ENCODE measurements at places on chromosomes 6 and 20.

DNA sequence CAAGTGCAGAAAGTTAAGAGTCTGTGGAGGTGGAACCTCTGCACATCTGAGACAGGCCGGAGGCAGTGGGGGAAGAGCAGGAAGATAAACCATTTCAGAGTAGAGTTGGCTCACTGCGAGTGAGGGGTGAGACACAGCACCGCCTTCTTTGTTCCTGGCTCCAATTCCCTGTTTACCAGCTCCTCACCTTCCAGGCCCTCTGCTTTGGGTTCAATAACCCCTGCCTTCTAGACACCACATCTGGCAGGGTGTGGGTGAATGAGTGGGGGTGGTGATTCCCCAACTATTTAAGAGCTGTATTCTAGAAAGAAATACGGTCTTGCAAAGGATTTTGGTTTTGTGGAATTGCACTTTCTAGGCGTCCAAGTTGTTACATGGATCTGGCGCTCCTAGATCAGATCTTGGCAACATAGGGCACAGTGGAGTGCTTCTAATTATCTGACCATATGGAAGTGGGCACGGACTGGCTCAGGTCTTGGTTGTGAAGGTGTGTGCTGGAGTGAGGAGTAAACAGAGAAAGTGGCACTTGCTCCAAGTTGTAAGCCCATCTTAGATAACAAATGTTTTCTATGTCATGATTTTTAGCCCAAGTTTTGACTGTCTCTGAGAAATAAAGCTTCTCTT lies 141.6 kb upstream of the NRN1 start:
- DNase-seq, result no peak

DNA sequence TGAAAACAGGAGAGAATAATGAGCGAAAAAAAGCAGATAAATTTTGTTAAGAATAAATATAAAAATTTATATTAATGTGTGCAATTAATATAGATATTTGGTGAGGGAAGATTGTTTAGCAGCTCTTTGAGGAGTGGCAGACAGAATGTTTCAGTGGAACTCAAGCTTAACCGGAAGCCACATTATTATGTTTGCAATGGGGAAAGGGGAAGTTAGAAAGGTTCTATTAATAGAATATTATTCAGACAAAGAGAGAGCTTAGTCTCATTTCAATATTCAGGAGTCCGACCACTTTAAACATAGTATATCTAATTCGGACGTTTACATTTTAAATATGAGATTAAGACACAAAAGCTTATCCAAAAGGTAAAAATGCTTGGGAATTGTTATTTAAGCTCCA lies 81.6 kb upstream of the KHDRBS2 start:
- no peak for DNase-seq

DNA sequence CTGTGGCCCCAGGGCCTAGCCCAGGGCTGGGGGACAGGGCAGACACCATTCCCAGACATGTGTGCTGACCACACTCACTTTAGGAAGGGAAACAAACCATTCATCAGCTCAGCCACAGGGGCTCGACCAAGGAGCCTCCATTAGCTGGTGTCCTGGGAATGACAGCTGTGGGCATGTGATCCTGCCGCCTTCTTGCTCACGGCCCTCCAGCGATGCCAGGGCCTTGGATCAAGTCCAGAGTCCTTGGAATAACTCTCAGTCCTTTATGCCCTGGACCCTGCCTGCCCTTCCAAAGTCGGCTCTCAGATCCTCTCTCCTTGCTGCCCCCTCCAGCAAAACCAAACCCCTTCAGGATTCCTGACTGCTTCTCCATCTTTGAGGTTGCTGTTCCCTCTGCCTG lies 165.0 kb upstream of the RNF24 start:
- no peak for DNase-seq

- no peak for DNase-seq
Observed at GRCh38 chr6:39425346-39426072, 103.0 kb upstream of the KCNK16 start.

DNA sequence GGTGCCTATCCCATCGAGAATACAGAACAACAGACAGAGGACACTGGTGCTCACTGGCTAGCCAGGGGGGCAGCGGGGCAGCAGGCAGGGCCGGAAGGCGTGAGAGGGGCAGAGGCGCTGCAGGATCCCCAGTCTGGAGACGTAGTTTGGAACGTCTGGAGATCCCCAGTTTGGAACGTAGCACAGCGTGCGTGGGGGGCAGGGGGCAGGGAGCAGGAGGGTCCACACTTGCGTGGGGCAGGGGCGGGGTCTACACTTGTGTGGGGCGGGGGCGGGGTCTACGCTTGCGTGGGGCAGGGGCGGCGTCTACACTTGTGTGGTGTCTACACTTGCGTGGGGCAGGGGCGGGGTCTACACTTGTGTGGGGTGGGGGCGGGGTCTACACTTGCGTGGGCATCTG lies 107.2 kb downstream of the DACT2 start:
- DNase-seq, result no peak

DNA sequence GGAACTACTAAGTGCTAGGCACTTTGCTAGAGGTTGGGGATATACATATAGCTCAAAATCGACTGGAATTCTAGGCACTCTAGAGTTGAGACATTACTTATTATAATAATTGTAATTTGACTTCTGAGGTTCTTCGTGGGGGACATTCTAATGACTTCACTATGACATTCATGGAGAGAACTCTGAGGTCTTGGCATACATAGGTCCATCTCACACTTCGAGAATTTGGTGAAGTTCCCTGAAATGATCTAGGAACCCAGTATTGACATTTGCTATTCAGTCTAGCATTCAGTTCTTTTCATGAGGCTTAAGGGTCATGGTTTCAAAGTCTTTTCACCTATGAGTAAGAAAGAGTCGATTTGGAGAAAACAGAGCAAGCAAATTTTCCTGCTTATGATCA lies 446.6 kb upstream of the JAG1 start:
- no peak for DNase-seq

DNA sequence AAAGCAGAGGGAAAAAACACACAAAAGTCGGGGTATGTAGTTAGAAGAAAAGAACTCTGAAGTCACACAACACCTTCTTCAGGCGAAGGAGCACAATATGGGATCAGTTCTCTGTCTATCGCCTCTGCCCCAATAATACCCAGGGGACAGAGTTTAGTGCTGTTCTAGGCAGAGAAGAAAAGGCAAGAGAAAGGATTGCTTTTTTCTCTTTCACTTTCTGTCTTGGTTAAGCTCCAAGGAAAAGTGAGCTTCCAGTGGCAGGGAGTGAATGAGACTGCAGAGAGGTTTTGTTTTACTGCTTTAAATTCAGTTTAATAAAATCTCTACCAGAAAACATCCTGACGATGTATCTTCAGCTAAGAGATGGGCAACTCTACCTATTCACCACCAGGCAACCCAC lies 86.6 kb upstream of the STXBP5 start:
- no peak for DNase-seq

DNA sequence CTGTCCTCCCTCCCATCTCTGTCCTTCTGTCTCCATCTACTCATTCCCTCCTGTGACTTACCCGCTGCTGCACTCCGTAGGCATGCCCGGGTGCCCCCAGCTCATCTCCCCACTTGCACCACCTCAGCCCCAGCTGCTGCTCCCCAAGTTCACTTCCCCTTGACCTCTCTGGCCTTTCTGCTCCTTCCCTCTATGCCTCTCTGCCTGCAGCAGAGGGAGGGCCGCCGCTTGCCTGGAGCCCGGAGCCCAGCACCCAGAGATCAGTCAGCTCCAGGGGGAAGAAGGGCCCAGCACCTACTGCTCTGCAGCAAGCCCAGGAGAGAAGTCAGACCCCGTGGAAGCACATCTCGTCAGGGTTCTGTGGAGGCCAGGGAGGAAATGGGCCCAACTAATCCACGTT lies 97.4 kb downstream of the LRFN2 start:
- no peak for DNase-seq

DNA sequence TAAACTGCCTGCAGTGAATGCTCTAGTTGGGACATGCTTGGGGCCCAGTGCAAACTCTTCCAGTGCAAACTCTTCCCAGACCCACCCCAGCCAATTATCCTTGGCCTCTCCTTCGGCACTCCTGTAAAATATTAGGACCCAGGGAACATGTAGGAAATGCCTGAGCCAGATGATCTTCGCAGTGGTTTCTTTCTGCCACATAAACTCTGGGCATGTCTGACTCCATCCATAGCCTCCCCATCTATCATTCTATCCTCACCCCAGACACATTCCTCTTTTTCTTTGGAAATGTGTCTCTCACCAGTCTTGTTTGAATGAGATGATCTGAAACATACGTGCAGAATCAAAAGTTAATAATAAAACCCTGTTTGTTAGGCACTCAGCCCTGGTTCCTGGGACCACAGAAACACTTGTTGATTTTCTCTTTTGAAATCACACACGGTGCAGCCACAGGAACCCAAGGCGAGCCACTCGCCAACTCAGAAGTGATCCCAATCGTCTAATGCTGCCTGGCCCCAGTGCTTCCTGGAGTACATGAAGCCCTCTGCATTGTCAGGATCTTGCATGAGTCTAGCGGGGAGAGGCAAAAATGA lies 108.9 kb upstream of the CST7 start:
- no peak for DNase-seq

GRCh38 chr20:46218656-46219055 lies 89.6 kb downstream of the CDH22 start:
- DNase-seq, result no peak

DNA sequence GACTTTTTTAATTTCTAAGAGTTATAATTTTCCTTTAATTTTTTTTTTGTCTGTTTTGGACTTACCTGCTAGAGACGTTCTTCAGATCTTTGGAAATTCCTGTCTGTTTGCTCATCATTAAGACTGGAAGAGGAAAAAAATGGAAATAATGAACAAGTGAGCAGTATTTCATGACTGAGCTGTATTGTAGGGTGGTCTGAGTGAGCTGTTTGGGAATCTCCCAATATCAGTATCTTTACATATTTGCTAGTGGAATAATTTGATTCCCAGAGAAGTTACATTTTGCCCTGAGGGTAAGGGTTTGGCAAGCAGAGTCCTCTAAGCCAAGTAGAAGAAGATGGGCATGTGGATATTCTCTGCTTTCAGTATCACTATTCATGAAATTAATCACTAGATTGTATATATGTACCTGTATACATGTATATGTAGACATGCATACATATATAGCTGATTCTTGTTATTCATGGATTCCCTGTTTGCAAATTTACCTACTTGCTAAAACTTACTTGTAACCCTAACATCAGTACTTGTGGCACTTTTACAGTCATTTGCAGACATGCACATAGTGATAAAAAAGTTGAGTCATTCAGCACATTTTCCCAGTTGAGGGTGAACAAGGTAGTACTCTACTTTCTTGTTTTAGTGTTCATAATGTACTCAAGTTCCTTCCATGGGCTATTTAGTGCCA lies 13.5 kb downstream of the ZC2HC1B start:
- DNase-seq, result no peak

DNA sequence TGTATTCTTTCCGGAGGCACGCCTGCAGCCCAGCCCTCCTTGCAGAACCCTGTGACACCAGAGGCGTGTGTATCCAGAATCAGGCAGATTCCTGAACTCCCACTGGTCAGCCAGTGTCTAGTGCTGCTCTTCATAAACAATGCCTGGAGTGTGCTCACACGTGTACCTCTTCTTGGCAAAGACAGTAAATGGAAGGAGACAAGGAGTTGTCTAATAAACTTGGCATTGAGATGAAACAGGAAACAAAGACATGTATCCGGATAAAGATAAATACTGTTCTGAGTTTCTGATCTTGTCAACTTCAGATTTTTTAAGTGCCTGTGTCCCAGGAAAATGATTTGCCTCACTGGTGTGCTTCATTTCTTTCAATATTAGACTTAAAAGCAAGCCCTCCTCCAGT lies 1.7 kb downstream of the RPS6KA2 start:
- DNase-seq, result no peak

GRCh38 chr20:58512808-58513552 lies 2.2 kb downstream of the APCDD1L start:
- DNase-seq, result no peak

DNA sequence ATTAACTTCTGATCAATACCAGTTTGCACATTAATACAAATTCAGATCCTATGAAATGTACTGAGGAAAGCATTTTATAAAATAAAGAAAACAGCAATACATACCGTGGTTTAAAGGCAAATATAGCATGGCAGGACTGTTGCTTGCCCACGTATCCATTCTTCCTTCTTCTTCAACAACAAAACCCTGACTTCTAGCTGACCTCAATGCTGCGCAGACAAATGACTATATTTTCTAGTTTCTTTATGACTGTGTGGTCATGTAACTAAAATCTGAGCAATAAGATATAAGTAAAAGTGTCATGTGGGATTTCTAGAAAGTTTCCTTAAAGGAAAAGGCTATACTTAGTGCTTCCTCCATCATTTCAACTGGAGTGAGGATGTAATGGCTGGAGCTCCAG lies 85.0 kb downstream of the CDC40 start:
- no peak for DNase-seq

- no peak for DNase-seq
Observed at GRCh38 chr20:7760247-7761031, 179.8 kb downstream of the HAO1 start.

DNA sequence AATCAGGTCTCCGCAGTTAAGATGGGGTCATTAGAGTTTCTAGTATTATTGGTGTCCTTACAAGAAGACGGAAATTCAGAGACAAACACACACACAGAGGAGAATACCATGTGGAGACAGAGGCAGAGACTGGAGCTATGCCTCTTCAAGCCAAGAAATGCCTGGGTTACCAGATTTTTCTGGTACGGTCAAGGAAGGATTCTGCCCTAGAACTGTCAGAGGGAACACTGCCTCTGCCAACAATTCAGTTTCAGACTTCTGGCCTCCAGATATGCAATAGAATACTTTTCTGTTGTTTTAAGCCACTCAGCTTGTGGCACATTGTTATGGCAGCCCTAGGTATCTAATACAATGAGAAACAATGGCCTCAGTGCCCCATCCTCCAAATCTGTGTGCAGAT lies 18.9 kb downstream of the TRMT6 start:
- no peak for DNase-seq

DNA sequence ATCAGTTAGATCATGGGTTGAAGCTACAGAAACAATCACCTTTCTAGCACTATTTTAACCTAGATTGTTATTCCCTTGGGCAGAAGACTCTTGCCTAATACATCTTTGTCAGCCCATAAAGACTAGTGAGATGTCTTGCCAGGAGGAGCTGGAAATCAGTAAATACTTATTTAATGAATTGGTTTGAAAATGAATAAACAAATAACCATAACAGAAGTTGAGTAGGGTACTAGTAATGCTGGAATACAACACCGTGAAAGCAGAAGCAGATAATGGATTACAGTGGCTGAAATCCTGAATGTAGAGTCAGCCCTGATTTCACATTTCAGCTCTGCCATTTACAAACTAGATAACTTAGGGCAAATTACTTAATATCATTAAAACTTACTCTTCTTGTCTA lies 236.1 kb downstream of the PACRG start:
- DNase-seq, result no peak

DNA sequence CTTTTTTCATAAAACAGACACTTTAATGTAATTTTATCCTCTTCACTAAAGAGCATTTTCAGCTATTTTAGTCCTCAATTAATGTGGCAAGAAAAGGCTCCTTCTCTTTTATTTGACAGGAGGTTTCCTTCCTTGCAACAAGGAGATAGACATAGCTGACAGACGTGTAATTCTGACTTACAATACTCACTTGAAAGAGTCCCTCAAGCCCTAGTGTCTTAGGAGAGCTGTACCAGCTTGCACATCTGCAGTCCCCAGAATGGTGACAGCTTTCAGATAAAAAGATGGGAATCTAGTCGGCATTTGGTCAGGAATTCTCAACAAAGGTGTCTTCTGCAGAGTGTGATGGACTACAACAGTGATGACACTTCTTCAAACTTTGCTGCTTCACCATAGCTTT lies 603.7 kb upstream of the PTCHD4 start:
- DNase-seq, result no peak
